ENCODE measurements at places on chromosomes 13 and 19. TPM values are rescaled to one million over a fixed set of nuclear protein-coding genes. Genes with fewer than 3 reads are reported as not detected.
A peak's percentile ranks its signal among the peaks of the same experiment; 100 is the strongest.

The GNG14 gene
- total RNA-seq, result not detected

The LGALS14 gene
- total RNA-seq, result not detected

The KIR3DL2 gene
- total RNA-seq, result not detected

The SIGLEC12 gene
- 0.36 TPM for total RNA-seq

The PSG1 gene
- total RNA-seq, result not detected

The PPFIA3 gene
- total RNA-seq, result 9.5 TPM

The LRRC8E gene
- total RNA-seq, result 1.0 TPM

The AP1M2 gene
- total RNA-seq, result not detected

The SPRED3 gene
- 0.41 TPM for total RNA-seq

The SIAH3 gene
- not detected for total RNA-seq

DNA sequence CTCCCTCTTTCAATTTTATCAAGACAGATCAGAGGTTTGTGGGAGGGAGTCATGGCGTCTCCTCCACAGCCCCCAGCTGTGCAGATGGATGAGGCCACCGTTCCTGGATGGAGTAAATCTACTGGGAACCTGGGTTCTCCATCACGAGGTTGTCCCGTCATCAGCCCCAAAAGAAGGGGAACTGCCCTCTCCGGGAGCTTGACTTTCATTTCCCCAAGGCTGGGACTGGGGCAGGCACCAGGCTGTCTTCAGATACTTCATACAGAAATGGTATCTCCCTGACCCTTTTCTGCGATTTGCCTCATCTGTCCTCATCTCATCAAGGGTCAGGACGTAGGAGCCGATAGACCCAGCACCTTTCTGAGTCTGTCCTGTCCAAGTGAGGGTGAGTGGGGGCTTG is 9.8 kb downstream of the LILRB2 start:
- no peak for DNase-seq

DNA sequence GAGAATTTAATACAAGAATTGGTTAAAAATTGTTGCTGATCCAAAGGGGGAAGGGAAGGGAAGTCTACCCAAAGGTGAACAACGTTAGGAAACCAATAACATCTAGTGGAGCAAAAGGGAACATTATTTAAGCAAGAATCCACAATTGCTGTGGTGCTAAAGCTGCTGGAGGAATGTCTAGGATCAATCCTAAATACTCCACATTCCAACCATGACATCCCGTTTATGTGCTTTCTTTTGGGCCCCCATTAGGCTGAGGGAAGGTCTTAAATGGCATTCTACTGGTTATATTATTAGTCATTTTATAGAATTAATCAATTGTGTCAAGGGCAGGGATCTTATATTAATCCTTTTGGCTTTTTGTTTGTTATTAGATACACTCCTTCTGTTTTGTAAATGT is 39.9 kb upstream of the VWA8 start:
- DNase-seq, result no peak

DNA sequence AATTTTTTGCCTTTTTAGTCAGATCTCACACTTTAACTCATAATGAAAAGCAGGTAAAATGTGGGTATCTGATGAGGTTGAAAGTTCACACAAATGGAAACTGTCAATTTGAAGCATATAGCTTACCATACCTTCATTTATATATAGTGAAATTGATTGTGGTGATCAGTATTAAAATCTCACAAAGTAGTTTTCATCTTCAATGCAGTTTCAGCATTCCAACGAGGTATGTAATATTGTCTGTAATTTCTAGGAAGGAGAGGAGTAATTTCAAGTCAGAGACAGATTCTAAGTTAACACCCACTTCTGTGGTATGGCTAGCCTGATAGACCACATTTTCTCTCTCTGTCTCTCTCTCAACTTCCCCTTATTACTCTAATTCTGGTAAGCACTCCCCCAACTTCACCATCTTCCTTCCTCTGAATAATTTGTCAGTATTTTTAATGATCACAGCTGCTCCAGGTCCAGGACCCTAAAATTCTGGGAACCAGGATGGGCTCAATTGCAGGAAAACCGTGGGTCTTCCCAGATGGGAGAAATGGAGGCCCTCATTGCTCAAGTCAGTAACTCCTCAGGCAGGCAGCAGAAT is 455.7 kb downstream of the FGF9 start:
- no peak for DNase-seq

DNA sequence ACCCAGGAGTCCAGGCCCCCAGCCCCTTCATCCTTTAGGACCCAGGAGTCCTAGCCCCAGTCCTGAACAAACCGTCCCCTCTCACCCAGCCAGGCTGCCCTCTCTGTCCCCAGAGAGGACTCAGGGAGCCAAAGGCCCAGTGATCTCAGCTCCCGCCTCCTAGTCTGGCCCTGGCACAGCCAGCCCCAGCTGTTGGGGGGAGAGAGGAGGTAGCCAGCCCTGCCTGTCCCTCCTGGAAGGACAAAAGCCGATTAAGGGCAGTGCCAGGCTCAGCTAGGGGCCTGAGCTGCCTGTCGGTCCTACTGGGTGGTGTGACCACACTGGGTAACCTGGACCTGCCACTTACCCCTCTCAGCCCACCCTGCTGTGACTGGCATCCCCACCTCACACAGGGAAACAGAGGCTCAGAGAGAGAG is 14.5 kb downstream of the LIPE start:
- DNase-seq, result peak; percentile 12

- DNase-seq, result no peak
Measured at GRCh38 chr13:113902481-113902880, 38.6 kb upstream of the GAS6 start.

DNA sequence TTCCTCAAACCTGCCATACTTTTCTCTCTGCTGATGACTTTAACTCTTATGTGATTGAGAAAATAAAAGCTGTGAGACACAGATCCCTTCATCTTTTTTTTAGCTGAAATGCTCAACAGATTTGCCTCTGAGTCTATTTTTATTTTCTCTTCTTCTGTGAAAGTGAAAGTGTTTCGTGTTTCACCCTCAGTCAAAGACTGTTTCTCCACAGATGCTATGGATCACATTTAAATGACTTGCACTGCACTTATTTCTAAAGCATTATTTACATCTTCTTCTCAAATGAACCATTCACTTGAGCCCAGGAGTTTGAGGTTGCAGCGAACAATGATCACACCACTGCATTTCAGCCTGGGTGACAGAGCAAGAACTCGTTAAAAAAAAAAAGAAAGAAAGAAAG is 890.1 kb upstream of the PCDH20 start:
- no peak for DNase-seq

GRCh38 chr13:100789481-100789880 is 114.9 kb upstream of the TMTC4 start:
- DNase-seq, result no peak

GRCh38 chr13:51726446-51727193 is 77.3 kb downstream of the DHRS12 start:
- no peak for DNase-seq

- DNase-seq, result no peak
Measured at GRCh38 chr19:32901504-32902161, 32.1 kb upstream of the SLC7A9 start.

DNA sequence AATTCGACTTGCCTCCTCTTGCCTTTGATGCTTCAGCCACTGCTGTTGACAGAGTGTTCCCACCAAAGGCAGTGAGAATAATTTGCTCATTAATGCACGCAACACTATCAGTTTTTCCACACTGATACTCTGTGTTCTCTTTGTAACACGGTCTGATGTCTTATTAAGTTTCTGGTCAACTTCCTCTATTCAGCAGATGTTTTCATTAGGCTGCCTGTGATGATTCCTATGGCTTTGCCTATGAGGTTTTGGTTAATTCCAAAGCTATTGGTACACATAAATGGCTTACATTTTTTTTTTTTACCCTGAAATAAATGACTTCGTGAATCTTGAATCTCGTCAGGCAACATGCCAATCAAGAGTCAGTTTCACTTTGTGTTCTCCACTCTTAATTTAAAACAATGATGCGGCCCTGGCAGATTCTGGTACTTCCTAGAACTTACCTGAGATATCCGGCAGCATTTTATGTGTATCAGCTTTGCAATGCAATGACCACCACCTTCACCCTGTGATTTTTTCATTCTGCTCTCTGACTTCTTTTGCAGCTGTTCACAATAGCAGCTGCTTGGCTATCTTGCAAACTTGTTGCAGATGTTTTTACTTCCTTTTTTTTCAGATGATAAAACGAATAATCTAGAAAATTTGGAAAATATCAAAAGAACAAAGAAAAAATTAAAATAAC is 27.5 kb upstream of the KL start:
- no peak for DNase-seq

DNA sequence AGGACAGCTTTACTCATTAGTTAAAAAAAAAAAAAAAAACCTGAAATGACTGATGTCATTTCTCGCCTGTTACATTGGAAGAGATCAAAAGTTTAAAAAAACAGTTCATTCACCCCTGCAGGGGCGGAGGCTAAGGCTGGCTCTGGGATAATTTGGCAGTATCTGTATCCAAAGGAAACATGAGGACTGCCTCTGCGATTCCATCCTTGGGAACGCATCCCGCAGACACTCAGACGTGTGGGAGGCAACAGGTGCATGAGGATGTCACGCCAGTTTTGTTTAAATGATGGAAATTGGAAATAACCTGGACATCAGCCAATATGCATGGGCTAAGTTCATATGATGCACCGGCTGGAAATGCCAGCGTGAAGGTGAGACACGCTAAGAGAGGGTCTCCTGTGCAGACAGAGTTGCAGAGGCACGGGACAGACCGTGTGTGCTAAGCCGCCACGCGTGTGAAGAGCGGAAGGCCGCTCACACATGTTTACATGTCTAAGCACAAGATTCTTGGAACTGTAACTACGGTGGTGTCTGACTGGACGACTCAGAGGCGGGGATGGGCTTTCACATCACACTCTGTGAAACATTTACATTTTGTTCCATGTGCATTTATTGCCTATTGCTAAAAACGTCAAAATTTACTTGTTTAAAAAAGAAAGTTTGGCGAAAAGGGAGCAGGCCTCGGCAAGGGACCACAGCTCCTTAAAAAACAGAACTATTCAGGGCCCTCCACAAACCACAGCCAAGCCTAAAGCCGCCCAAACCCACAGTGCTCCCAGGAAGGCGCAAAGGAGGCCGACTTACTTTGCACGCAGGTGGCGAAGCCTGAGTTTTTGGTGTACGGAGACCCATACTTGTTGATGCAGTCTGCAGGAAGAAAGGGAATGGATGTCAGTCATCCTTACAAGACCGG is 17.9 kb downstream of the GAS6 start:
- DNase-seq, result no peak

- DNase-seq, result no peak
Measured at GRCh38 chr13:45704211-45704739, 2.2 kb downstream of the CBY2 start.

GRCh38 chr13:67298297-67298696 is 68.2 kb upstream of the PCDH9 start:
- no peak for DNase-seq

- DNase-seq, result no peak
Measured at GRCh38 chr13:38635030-38635429, 51.8 kb upstream of the FREM2 start.

DNA sequence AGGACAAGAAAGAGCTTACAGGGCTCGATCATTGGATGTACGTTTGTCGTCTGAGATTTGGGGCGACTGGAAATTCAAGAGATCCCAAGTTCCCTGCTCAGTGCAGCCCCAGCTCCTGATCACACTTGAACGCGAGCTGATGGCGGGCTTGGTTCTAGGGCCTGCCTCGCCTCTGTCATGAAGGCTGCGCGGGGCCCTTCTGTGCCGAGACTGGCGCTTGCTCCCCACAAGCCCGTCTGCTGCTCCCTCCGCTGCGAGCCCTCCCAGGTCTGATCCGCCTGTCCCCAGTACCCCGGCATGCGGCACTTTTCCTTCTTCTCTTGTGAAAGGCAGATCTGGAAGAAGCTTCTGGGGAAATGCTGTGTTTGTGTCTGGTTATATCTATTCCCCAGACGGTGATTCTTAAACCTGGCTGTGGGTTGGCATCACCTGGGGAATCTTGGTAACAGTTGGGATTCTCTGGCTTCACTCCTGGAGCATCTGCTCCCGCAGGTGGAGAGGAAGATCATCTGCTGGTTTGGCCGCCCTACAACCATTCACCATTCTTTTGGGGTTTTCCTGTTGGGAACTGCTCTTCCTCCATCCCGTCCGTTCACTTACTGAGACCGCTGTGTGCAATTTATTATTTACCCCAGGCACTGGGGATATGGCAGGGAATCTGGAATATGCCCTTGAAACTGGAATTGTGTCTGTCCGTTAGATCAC is 43.6 kb downstream of the SIPA1L3 start:
- no peak for DNase-seq

DNA sequence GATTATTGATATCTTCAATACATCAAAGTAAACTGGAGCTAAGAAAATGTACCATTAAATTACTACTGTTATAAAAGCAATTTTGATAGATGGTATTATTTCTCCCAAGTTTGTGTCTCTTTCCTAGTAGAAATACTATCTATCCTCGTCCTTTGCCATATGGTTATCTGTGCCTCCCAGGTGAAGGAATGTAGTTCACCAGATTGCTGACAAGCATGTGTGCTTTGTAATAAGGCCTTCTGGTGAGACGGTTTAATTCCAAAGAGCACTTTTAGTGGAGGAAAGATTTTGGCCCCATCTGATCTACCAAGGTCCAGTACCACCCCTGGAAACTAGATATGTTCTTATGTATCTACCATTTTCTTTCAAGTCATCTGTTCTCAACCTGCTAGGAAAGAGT is 243.6 kb downstream of the DLEU7 start:
- DNase-seq, result no peak

DNA sequence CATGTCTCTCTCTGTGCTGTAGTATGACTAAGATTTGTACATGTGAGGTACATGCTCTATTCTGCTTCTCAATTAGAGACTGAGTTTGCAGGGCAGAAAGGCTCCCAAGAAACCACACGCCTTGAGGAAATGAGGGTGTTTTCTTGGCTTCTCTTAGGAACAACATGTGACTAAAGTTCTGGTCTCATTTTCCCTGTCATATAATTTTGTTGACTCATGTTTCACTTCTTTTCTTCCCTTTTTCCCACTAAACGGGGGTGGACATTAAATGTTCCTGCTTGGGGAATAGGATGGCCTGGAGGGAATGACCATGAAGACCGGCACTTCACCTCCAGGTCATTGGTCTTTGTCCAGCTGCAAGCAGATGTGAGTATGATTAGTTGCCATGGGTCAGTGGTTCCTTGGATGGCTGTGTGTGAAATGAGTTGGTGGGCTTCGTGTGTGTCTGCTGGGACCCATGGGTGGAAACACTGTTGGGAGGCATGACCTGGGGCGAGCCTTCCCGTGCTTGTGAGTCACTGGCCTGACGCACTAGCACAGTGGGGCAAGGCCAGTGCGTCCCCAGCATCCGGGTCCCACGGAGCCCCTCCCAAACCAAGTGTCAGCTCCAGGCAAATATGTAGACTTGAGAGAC is 56.6 kb downstream of the COL4A1 start:
- DNase-seq, result peak; percentile 76

DNA sequence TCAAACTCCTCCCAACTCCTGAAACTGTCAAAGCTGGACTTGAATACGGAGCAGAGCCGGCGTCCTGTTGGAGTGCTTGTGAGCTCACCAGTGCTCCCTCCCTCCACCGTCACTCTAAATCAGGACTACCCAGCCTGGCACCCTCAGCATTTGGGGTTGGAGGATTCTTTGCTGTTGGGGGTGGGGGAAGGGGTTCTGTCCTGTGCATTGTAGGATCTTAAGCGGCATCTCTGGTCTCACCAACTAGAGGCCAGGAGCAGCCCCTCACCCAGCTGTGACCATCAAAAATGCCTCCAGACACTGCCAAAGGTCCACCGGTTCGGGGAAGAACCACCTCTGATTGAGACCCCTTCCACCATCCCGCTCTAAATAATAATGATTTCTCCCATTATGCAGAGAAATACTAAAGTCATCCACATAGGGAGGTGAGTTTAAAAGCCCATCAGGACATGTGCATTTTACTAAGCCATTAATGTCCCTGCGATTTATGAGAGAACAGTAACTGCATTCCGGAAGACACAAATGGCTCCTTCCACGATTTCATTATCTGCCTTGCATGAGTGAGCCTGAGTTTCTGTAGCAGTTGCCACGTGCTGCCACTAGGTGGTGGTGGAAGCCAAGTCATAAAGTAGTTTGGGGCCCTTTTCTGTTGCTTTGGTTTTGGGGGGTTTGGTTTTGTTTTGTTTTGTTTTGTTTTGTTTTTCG is 16.1 kb upstream of the USP29 start:
- DNase-seq, result peak; percentile 74

Data from right cardiac atrium (tissue), 5 donors.